ENCODE measurements at places on chromosomes 3 and 15.

DNA sequence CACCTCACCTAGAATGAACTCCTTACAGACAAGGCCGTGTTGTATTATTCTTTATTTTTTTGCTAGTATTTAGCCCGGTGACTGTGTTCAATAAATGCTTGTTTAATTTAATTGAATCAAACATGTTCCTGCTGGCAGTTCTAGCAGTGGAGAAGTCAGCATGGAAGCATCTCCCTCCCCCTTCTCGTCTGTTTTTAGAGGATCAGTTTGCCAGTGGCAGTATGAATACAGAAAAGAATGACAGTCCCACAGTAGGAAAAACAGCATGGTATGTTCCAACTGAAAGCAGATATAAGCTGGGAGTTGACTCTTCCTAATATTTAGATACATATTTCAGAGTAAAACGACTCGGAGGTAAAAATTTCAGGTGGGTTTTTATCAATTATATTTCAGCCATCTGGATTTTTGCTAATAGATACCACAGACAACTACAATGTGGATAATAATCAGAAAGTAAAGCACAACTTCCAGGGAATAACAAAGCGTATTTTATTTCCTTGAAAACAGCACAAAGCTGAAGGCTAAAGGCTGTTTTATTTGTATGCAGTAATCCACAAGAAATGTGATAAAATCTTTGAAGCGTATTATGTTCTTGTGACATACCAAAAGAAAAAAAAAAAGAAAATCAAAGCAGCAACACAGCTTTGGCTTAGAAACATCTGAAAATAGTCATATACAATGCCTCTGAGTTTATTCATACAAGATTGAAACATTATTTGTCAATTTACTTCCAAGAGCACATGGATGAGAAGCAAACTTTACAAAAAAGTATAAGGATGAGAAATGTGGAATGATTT is 244.5 kb upstream of the KCNMB2 start:
- no peak overlapping the region for H3K4me3 ChIP-seq
- DNase-seq = no peak
- no peaks in the 10 kb centered on the region for H3K36me3 ChIP-seq
- H3K27ac ChIP-seq = no peak overlapping the region
- H3K4me1 ChIP-seq = no peaks in the 10 kb centered on the region

GRCh38 chr3:127777921-127778656 is 44.2 kb downstream of the MGLL start:
- DNase-seq = no peak
- no peak overlapping the region for H3K4me3 ChIP-seq
- peaks cover 6% of the 10 kb centered on the region for H3K4me1 ChIP-seq
- H3K36me3 ChIP-seq = peaks cover 5% of the 10 kb centered on the region

- H3K27ac ChIP-seq = no peak overlapping the region
- H3K4me3 ChIP-seq = no peak overlapping the region
- no peak for DNase-seq
- no peaks in the 10 kb centered on the region for H3K27me3 ChIP-seq
Observed at GRCh38 chr3:53215816-53216215, 40.0 kb downstream of the TKT start.

DNA sequence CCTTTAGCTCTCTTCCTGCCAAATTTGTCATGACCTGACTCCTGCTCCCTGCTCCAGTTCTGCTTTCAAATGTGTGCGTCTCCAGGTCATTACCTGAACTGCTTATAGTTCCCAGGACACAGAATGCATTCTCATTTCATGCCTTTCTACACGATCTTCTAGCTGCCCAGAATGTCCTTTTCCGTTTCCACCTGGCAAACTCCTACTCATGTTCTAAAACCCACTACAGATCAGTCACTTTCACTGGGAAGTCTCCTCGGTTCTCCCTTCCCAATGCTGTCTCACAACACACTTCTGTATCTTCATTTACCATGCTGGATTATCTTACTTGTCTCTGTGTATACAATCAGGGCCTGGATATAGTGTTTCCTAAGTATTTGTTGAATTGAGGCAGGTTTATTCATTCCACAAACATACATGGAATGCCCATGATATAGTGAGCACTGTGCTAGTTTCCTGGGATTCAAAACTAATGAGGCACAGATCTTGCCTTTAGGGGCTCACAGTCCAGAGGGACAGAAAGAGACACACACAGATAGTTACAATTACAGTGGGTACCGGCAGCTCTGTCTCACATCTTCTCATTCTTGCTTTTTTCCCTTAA is 1.6 kb upstream of the NOX5 start:
- no peak for DNase-seq
- H3K4me3 ChIP-seq = no peak overlapping the region
- H3K4me1 ChIP-seq = peaks cover 6% of the 10 kb centered on the region
- H3K27ac ChIP-seq = no peak overlapping the region
- H3K36me3 ChIP-seq = no peaks in the 10 kb centered on the region

- no peak overlapping the region for H3K27ac ChIP-seq
- no peaks in the 10 kb centered on the region for H3K4me1 ChIP-seq
- DNase-seq = no peak
- H3K4me3 ChIP-seq = no peak overlapping the region
Observed at GRCh38 chr15:96348112-96349027, 17.9 kb downstream of the NR2F2 start.

Measured in RWPE2 (cell line).